Anterior cingulate cortex (tissue), 58 donors: ENCODE measurements at places on chromosomes 16 and 17.

DNA sequence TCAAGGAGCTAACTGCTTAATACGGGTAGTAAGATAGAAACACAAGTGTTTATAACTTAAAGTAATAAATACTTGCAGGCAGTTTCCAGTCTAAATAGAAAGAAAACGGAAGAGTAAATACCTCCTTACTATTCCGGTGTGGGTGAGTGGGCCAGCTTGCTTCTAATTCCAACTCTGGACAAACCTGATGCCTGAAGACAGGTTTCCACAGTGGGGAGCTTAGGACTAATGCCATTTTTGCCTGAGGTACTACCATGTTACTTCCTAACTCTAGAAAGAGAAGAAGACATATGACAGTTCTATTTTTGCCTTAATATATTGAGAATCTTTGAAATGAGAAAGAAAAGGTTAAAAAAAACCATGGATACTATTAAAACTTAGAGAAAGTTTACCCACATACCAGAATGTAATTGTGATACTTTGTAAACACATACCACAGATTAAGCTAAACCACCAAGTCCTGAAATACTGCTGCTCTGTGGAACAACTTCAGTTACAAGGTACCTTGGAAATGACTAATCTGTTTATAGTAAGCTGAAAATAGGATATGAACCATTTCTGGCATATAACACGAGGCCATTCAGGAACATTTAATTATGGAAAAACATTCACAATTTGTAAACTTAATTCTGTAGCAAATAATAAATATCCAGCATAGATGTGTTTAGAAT lies 70.2 kb downstream of the ZZEF1 start:
- no peak for DNase-seq

DNA sequence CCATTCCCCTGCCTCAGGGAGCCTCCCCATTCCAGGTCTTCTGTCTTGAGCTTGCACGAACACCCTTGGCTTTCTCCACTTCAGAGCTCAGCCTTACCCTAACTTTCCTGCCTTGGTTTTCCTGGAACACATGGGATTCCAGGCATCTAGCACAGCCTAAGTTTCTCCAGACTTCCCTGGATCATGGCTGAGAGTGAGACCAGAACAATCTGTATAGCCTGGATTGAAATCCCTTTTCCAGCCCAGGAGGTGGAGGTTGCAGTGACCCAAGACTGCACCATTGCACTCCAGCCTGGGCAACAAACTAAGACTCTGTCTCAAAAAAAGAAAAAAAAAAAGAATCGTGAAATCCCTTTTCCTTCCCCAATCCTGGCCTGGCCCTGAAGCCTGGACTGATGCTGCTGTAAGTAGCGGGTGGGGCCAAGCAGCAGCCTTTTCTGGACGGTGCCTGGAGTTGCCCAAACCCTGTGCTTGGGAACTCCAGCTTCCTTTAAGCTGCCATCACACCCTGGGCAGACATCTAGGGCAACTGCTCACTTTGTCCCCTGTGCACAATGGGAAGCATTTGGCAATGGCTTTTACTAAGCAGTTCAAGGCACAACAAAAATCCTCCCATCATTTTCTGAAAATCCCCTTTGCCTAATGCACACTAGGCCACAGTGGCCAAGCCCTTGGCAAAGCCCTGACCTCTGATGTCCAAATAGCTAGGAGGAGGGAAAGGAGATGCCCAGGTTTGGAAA lies 12.0 kb upstream of the SLC16A5 start:
- no peak for DNase-seq

- DNase-seq = no peak
These were observed 7.2 kb upstream of the KRT36 start for GRCh38 chr17:41496803-41497484.

- no peak for DNase-seq
These were observed 9.1 kb downstream of the SRL start for GRCh38 chr16:4232541-4233386.

DNA sequence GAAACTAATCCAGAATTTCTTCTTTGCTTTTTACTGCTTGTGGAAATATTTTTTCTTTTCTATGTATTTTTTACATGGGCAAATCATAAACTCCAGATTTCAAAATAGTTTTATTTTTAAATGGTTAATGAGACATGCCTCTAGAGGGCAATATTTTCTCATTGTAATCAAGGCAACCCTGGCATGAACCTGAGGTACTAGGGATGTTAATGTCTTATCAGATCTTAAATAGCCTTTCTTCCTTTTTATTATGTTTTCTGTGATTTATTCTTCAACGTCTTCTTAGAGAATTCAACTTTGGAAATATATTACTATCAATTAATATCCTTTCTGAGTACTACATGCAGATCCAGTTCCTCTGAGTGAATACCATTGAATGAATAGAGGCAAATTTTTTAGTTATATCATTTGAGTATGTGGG lies 324.7 kb downstream of the BCAS3 start:
- no peak for DNase-seq

DNA sequence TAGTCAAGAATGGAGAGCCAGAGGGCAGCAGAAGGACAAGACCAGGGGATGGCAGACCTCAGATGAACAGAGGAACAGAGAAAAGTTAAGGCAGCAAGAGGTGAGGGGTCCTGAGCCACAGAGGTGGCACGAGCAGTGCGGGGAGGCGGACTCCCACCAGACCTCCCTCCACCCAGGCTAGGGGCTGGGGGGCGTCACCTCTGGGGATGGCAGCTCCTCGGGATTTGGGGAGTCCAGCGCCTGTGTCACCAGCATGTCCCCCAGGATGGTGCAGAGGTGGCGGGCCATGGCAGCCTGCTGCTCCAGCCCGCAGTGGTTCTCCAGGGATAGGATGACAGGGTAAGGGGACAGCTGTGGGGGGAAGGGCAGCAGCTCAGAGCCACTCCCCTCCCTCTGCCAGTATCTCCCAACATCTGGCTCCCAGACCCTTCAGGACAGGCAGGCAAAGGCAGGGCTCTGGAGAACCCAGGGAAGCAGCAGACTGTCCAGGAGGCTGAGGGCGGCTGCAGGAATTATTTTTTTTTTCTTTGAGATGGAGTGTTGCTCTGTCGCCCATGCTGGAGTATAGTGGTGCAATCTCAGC lies 15.8 kb downstream of the PLCD3 start:
- no peak for DNase-seq

DNA sequence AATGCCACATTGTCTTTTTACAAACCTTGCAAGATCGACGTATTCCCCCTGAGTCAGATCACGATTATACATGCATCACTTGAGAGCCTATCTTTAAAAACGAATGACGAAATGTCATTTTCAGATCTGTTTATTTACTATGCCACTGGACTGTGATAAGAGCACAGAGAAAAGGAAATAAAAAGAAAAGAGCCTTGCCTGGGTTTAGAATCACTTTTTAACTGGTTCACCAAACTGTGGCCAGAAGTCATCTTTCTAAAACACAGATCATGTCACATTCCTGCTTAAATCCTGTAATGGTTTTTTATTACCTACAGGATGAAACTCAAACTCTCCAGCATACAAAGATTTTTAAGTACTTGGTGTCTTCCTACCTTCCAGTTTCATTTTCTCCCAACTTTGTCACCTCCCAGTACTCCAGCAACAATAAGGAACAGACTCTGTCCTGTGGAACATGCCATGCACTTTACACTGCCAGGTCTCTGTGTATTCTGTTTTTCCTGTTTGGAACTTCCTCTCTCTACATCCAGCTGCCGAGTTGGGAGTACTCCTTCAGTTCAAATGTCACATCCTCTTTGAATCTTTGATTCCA lies 91.5 kb downstream of the SNX11 start:
- no peak for DNase-seq

- no peak for DNase-seq
These were observed 87.4 kb upstream of the LHX1 start for GRCh38 chr17:36849871-36850348.

GRCh38 chr16:83727018-83727417 lies 80.8 kb upstream of the HSBP1 start:
- no peak for DNase-seq

- DNase-seq = no peak
These were observed 440.4 kb downstream of the SOX9 start for GRCh38 chr17:72561266-72561665.

DNA sequence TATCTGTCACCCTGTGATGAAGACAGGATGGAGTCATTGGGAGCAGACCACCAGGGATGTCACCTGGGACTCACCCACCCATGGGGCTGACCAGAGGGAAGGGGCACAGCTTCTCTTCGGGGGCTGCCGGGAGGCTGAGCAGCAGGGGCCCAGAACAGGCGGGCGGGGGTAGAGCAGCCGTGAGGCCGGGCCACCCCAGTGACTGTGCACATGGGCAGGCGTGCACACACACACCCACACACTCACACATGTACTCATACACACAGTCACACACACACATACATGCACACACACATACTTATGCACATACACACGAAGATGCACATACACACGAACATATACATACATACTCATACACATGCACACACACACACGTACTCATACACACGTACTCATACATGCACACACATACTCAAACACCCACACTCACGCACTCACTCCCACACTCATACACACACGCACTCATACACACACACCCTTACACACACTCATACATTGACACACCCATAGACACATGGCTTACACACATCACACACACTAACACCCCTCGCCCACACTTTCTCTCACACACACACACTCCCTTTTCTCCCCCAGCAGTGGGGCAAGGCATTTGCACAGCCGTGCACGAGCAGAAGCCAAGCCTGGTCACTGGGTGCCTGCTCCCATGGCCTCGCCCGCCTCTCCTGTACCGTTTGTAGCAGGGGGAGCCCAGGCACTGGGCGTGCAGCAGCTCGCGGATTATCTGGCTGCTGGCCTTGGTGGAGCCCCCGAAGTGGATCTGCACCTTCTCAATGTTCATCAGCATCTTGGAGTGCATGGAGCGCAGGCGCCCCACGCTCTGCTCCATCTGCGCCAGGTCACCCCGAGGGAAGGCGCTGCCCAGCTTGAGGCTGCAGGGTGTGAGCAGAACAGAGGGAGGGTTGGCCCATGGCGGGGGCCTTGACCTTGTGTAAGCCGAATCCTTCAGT lies 12.4 kb downstream of the UBALD2 start:
- no peak for DNase-seq

GRCh38 chr17:76989519-76989918 lies 121.3 kb downstream of the MGAT5B start:
- no peak for DNase-seq

GRCh38 chr17:33904476-33904875 lies 350.6 kb upstream of the CCL2 start:
- DNase-seq = no peak

- no peak for DNase-seq
These were observed 77.9 kb downstream of the MAP2K4 start for GRCh38 chr17:12098568-12098967.

DNA sequence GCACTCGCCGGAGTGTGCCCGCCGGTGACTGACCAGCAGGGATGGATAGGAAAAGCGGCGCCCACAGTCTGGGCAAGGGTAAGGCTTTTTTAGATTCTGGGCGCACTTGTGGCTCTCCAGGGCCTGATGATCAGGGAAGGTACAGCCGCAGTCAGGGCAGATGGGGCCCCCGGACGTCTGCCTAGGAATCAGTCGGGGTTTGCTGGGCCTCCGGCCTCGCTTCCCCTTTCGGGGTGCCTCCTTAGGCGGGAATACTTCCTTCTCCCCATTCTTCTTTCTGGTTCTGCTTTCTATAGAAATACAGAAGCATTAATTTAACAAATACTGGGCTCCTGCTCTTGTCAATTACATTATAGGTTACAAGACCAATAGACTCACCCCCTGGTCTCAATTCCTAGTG lies 5.0 kb downstream of the ZNF689 start:
- DNase-seq = no peak

DNA sequence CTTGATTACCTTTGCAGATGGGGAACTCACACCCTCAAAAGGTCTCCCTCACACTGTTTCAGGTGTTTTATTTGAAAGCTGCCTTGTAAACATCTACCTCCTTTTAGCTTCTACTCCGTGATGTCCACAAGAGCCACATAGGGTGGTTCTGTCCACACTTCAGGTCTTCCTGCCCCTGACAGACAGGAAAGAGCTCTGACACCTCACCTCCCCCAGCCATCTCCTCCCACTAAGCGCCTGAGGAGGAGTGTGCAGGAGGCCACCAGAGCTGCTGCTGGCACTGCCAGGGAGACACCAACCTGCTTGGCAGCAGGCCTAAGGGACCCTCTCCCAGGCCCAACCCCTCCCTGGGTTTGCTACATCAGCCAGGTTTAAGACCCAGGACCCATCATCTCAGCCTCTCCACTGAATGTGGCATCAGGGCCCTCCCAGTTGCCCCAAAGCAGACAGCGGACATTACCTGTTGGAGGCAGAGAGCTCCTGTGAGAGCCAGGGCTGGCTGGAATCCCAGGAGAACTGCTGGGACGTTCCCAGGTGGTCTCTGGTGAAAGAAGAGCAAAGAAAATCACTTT lies 76.4 kb upstream of the RCVRN start:
- no peak for DNase-seq

GRCh38 chr17:75588596-75589011 lies 1.0 kb downstream of the MYO15B start:
- no peak for DNase-seq

DNA sequence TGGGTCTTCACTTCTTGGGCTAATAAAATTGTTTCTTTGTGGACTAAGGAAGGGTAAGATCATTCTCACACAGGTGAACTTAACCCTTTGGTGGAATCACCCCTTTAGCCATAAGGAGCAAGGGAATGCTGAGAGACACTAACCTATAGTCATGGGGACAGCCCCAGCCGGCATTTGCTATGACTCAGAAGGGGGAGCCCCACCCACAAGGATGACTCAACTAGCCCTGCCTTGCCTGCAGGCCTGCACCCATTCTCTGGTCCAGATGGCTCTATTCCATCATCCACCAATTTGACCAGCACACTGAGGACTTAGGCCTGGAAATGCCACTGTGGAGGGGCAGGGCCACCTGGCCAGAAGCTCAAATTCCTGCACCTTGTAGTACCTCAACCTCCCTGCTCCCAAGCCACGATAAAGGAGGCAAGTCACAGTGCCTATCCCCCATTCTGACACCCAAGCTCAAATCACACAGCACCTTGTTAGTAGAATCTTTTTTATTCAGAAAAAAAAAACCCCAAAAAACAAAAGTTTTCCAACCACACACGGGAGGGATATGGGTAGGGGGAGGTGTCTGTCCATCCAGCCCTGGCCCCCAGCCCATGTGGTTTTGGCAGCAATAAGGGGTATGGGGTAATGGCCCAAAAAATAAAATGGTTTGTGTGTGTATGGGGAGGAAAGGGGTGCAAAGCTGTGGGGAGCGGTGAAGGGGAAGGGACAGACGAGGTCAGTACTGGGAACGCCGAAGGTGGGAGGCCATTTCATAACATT lies 3.0 kb downstream of the PFN1 start:
- DNase-seq = no peak

- no peak for DNase-seq
These were observed 631 bp downstream of the KREMEN2 start for GRCh38 chr16:2964475-2965336.

GRCh38 chr17:13410874-13411273 lies 190.9 kb downstream of the HS3ST3A1 start:
- no peak for DNase-seq

GRCh38 chr16:16143038-16143763 lies 80.1 kb downstream of the ABCC6 start:
- DNase-seq = no peak

GRCh38 chr16:15949210-15950160 lies at the start of gene ABCC1:
Gene ABCC1, plus strand, starts transcription at chr16:15949616. Its CDS starts 136 bp downstream, at chr16:15949752.
- no peak for DNase-seq
